ENCODE measurements at places on chromosomes 1 and 21.

GRCh38 chr1:151511636-151512215 is 539 bp downstream of the CGN start:
- H3K4me1 ChIP-seq = peaks cover 25% of the 10 kb centered on the region
- peak; percentile 42 for DNase-seq
- H3K27ac ChIP-seq = no peak overlapping the region
- peak overlapping the region; percentile 80 for H3K4me3 ChIP-seq

DNA sequence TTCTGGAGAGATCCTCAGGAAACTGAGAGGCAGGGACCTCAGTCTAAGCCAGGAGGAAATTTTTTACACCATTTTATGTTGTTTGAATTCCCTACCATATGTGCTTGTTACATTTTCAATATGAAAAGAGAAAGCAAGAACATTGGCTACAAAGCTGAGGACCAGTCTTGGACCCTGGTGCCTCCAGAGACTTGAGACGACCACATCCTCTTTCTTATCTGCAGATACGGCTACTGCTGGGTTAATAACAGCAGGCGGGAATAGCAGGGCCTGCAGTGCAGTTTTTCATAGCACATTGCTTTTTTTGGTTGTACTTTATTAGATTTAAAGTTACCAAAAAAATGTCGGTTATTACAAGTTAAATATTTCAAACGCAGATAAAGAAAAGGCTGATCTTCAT is 3.9 kb downstream of the KDM4A start:
- H3K36me3 ChIP-seq = peaks cover 28% of the 10 kb centered on the region
- H3K27ac ChIP-seq = no peak overlapping the region
- no peak for DNase-seq
- H3K4me1 ChIP-seq = peaks cover 23% of the 10 kb centered on the region
- no peak overlapping the region for H3K4me3 ChIP-seq

DNA sequence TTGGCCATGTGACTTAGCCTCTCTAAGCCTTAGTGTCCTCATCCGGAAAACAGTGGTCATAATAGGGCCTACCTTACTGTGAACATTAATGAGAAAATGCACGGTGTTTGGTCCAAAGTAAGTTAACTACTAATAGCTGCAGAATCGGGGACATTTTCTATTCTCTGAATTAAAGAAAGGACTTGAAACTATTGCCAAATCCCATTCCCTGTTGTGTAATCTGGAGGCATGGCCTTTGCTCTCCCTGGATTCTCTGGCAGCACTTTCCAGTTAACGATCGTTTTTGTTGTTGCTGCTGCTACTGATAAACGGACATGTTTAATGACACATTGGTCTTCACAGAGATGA is 30.5 kb downstream of the FMO4 start:
- H3K36me3 ChIP-seq = peaks cover under 1% of the 10 kb centered on the region
- no peak overlapping the region for H3K4me3 ChIP-seq
- H3K27ac ChIP-seq = no peak overlapping the region
- no peaks in the 10 kb centered on the region for H3K4me1 ChIP-seq
- no peaks in the 10 kb centered on the region for H3K27me3 ChIP-seq
- DNase-seq = no peak

GRCh38 chr1:232675260-232675659 is 45.3 kb upstream of the SIPA1L2 start:
- H3K27ac ChIP-seq = no peak overlapping the region
- no peak overlapping the region for H3K4me3 ChIP-seq
- peaks cover 5% of the 10 kb centered on the region for H3K27me3 ChIP-seq
- H3K4me1 ChIP-seq = no peaks in the 10 kb centered on the region
- H3K36me3 ChIP-seq = no peaks in the 10 kb centered on the region

DNA sequence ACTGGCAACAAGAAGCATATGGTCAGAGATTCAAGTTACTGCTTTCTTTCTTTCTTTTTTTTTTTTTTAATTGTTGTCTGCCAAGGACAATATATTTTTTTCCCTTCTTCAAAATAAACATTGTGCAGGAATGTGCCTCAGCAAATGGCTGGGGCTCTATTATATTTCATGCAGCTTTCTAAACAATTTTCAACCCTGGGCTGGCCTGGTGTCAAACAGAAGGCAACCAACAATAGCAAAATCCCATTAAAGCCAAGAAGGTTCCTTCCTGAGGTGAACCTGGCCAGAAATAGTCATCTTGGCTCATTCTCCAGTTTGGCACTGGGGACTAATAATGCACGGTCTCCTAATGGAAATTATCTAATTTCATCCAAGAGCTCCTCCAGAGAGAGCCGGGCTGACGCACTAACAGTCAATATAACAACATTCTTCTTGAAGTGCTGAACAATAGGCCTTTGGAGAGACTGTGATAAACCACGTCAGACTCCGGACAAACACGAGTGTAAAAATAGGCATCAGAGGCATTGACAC is 35.7 kb upstream of the HLX start:
- DNase-seq = no peak
- no peak overlapping the region for H3K4me3 ChIP-seq
- peaks cover 2% of the 10 kb centered on the region for H3K27me3 ChIP-seq
- no peaks in the 10 kb centered on the region for H3K4me1 ChIP-seq

- H3K36me3 ChIP-seq = no peaks in the 10 kb centered on the region
- H3K4me1 ChIP-seq = no peaks in the 10 kb centered on the region
- no peak overlapping the region for H3K27ac ChIP-seq
- no peak for DNase-seq
Observed at GRCh38 chr1:187275985-187276575, 447.3 kb downstream of the PLA2G4A start.

DNA sequence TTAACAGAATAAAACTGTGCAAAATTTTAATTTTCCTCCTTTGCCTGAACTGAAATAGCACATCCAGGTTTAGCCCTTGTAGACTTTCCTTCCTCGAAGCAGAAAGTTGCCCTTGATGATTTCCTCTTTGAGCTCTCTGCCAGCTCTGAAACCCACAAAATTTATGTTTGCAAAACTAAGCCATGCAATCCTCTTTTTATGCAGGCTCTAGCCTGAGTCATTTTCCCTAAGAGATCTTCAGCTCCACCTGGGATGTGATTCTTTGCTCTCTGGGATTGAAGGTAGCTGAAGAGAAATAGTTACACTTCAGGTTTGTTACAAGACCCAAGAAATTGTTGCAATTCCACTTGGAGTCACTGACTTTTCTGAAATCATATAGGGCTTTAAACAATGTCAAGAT is 1.4 kb upstream of the F3 start:
- no peak overlapping the region for H3K27ac ChIP-seq
- H3K27me3 ChIP-seq = peaks cover 63% of the 10 kb centered on the region
- H3K36me3 ChIP-seq = no peaks in the 10 kb centered on the region
- no peak overlapping the region for H3K4me3 ChIP-seq
- H3K4me1 ChIP-seq = peaks cover 14% of the 10 kb centered on the region

DNA sequence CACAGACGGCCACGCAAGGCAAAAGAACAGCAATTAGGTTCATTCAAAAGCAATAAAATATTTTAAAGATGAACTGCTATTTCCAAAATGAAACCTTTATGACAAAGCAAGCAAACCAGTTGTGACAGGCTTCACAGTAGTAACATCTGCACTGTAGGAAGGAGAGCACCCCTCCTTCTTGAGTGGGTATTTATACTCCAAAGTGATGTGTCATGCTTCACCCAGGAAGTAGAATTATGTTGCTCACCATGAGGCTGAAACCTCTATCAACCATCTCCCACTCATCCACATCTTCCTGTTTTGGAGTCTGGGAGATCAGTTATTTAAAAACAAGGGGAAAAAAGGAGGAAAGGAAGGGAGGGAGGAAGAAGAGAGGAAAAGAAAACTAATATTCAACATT is 885 bp downstream of the OR2T10 start:
- H3K36me3 ChIP-seq = no peaks in the 10 kb centered on the region
- peaks cover 7% of the 10 kb centered on the region for H3K4me1 ChIP-seq
- DNase-seq = no peak
- H3K27me3 ChIP-seq = no peaks in the 10 kb centered on the region
- H3K27ac ChIP-seq = no peak overlapping the region

DNA sequence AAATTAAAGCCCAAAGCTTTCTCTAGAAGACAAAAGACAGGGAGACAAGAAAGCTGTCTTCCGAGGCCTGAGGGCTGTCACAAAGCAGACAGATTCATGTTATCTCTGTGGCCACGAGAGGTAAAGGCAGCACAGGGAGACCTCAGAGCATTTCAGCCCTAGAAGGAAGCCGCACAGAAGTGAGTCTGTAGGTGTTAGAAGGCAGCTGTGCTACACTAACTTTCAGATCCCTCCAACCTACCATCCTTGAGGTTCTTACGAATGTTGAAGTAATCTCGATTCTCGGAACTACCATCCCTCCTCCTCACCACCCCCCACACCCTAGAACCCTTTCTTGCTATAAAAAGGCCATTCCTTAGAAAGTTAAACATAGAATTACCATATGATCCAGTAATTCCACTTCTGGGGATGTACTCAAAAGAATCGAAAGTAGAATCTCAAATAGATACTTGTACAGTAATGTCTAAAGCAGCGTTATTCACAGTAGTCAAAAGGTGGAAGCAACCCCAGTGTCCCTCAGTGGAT is 21.5 kb upstream of the LYST start:
- peak; percentile 61 for DNase-seq
- H3K4me3 ChIP-seq = peak overlapping the region; percentile 16

- no peaks in the 10 kb centered on the region for H3K27me3 ChIP-seq
- H3K36me3 ChIP-seq = no peaks in the 10 kb centered on the region
- no peak overlapping the region for H3K27ac ChIP-seq
- H3K4me3 ChIP-seq = no peak overlapping the region
Observed at GRCh38 chr21:23837564-23837963, 1769.7 kb downstream of the MRPL39 start.

DNA sequence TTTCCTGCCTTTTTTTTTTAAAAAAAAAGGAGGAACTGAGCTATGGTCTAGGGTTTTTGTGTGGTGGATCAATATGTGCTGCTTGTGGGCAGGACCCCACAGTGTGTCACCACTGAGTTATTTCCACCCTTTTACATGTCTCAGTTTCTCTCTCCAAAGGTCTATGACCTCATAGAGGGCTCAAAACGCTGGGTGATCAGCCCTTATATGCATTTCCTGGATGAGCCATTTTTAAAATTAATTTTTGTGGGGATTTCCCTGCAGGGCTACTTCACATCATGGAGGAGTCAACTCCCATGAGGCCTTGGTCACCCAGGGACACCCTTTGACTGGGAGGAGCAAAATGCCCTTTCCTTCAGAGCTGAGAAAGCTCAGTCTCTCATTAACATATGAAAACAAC is 20.7 kb upstream of the HAO2 start:
- H3K27ac ChIP-seq = no peak overlapping the region
- no peak overlapping the region for H3K4me3 ChIP-seq
- peak; percentile 51 for DNase-seq
- no peaks in the 10 kb centered on the region for H3K36me3 ChIP-seq

DNA sequence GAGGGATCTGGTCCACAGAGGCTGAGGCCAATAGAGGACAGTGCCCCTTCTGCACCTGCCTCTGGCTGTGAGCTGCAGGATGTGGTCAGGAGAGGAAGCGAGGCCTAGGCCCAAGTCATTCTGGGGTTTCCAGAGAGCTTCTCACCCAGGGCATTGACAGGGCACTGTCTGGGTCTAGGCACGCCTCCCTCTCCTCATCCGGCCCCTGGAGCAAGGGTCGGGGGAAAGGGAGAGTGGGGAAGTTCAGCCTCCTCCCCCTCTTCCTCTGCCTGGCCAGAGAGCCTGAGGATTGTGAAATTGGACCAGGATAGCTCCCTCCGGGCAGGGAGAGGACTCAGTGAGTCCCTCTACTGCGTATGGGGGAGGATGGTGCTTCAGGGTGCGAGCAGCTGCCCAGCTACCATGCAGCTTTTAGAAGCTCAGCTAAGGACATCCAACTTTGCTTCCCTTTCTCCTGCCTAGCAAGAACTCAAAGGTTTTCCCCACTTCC is 6.3 kb upstream of the INAVA start:
- H3K36me3 ChIP-seq = no peaks in the 10 kb centered on the region
- DNase-seq = peak; percentile 85
- H3K27ac ChIP-seq = no peak overlapping the region
- peaks cover 46% of the 10 kb centered on the region for H3K4me1 ChIP-seq
- no peak overlapping the region for H3K4me3 ChIP-seq

DNA sequence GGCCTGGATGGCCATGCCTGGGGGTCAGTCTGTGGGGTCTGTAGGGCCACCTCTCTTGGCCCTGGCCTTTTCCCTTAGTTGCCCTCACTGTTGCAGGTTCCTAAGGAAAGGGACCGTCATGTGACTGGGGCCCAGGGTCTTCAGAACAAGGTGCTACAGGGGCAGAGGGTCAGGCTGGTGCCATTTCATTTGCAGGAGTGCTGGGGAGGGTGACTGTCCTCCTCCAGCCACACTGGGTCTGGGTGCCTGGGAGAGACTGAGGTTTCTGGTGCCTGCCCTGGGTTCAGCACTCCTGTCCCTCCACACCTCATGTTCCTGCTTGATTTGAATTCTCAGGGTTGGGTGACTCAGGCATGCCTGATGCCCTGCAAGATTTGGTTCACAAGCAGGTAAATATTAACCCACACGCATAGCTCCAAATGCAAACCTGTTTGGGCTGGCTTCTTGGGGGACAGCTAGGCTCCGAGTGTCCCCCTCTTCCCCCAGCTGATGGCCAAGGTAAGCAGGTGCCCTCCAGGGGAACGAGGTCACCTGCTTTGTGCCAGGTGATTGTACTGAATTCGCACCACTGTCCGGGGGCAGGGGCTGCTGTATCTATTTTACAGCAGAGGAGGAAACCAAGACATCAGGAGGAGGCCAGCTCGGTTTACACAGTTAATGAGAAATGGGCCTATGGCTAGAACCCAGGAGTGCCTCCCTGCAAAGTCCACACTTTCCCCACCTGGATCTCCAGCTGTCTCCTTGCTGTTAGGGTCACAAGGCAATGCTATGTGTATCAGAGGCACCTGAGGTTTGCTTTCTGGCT is 20.3 kb downstream of the ARHGEF10L start:
- no peak overlapping the region for H3K4me3 ChIP-seq
- no peak for DNase-seq
- no peaks in the 10 kb centered on the region for H3K27me3 ChIP-seq
- H3K27ac ChIP-seq = no peak overlapping the region
- no peaks in the 10 kb centered on the region for H3K36me3 ChIP-seq
- H3K4me1 ChIP-seq = no peaks in the 10 kb centered on the region

DNA sequence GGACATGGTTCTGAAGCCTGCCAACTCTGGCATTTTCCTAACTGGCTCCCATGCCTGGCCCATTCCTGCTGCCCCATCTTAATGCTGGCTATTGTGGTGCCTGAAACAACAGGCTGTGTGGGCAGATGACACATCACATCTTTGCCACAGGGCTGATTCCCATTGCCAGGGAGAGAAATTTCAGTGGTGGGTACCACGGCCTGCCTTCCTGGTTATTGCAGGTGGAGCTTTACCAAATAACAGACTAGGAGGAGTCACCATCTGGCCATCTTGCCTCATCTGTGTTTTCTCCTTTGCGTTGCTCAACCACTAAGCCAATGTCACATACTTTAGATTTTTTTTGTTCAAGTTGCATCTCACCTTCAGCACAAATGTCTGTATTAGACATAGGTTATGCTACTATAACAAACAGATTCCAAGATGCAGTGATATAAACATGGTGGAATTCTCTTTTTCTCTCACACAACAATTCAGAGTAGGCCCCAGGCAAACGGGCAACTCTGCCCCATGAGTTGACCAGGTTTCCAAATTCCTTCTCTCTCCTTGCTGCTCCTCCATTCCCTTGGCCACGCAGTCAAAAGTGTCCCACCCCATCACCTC is 14.1 kb downstream of the CDA start:
- no peak overlapping the region for H3K4me3 ChIP-seq
- no peaks in the 10 kb centered on the region for H3K4me1 ChIP-seq
- no peaks in the 10 kb centered on the region for H3K27me3 ChIP-seq
- H3K27ac ChIP-seq = no peak overlapping the region

All from activated naive CD4-positive, alpha-beta T cell treated with anti-CD3 and anti-CD28 coated beads for 36 hours (primary cell).